Foreskin fibroblast (primary cell): ENCODE measurements at places on chromosomes 16 and 17.

GRCh38 chr16:56237451-56237930, 46.2 kb downstream of the GNAO1 start:
- DNase-seq = no peak

GRCh38 chr17:5705081-5705875, 121.0 kb upstream of the NLRP1 start:
- no peak for DNase-seq

DNA sequence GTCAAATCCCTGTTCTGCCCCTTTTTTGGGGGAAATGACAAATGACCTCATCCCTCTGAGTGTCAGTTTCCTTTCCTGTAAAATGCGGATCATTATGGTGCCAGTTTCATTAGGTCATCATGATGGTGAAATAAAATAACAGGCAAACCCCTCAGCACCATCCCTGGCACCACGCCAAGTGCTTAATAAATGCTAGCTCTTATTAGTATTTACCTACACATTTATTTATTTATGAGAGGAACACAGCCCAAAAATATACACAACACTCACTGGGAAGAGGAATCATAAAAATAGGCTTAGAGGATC, 28.6 kb upstream of the GPRC5B start:
- no peak for DNase-seq

DNA sequence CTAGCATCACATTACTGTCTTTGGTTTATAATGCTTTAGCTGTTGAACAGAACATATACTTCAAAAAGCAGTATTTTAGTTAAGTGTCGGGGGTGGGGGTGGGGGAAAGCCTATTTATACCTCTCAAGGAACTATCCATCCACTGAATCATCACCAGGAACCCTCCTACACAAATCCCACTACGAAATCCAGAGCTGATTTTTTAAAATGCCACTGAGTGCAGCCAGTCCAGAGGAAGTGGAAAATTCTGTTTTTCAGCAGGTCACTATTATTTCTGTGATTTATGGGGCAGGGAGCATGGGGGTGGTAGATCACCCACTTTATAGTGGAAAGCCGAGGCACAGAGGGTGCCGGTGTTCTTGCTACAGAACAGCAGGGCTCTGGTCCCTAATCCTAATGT, 284.1 kb downstream of the SOX9 start:
- peak; percentile 80 for DNase-seq

DNA sequence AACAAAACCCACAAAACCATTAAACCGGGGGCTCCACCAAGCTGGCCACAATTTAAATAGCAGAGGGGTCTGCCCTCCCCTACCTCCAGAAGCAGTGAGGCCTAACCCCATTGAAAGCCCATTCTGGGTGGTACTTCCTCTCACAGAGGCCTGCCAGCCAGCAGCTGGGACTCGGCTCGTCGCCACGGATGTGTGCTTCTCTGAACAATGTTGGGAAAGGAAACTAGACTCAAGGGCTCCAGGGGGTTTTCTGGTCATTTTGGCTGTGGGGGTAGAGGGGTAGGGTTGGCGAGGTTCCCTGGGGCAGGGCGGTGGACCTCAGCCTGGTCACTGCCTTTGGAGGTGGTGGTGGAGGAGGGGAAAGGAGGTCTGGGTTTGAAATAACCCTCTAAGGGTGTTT, 4.7 kb upstream of the PLCG2 start:
- DNase-seq = no peak
